ENCODE measurements at places on chromosomes 13 and 19.

DNA sequence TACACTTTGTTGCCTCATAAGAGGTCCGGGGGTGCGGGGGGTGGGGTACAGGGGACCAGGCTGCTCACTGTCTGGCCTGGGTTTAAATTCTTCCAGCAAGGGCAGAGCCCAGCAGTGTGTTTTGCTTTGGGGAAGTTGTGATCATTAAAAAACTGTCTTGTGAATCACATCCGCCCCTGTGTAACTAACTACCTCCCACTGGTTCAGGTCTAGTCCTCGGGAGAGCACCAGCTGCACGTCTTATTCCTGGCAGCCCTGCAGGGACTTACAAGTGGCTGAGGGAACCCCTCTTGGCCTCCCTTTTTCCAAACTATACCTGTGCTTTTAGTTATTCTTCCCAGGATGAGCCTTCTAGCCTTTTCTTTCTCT, 127.5 kb downstream of the SIPA1L3 start:
- DNase-seq = no peak

DNA sequence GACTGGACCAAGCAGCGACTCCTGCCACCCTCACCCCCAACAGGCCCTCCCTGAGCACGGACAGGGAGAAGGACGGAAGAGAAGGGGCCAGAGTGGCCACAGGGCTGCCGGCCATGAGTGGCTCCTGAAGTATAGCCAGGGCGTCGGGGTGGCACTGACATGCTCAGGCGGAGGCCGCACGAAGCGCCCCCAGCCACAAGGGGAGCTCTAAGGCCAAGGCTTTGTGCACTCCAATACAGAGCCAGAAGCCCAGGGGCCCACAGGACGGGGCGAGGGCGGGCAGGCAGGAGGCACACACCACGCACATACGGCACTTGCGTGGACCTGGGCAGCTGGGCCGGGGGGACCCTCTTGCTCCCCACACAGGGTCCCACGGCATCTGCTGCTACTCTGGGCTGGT, 52.0 kb downstream of the KLF2 start:
- DNase-seq = peak; percentile 23

GRCh38 chr19:4974880-4975469, 6.1 kb downstream of the KDM4B start:
- no peak for DNase-seq

- peak; percentile 83 for DNase-seq
Measured at GRCh38 chr13:33347861-33348260, 62.3 kb upstream of the STARD13 start.

GRCh38 chr13:33194820-33195692, 90.5 kb downstream of the STARD13 start:
- DNase-seq = peak; percentile 81

DNA sequence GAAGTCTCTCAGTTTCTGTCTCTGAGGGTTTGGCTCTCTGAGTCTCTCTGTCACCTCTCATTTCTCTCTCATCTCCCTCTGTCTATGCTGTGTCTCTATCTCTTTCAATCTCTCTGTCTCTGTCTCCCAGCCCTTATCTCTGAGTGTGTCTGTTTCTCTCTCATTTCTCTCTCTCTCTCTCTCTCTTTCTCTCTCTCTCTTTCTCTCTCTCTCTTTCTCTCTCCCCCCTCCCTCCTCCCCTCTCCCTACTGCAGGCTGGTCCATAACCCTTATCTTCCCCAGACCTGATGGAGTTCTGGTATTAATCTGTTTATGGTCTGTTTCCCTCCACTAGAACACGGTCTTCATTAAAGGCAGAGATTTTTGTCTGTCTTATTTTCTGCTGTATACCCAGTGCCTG, 1.3 kb upstream of the PVR start:
- no peak for DNase-seq

DNA sequence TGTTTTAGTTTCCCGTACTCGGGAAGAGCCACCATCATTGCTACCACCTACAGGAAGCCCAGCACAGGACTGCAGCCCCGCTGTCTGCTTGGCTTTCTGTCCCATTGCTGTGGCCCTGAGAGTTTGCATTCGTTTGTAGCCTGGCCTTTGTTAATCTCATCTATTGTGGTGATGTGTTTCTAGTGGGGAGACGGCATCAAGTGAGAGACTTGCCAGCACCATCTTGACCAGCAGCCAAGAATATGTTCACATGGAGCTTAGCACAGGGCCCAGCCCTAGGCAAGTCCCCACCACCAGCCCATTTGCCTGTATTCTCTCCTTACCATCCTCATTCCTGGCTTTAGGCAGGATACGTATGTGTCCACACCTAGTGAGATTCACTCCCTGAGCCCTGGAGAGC, 17.3 kb upstream of the OVOL3 start:
- peak; percentile 42 for DNase-seq

- DNase-seq = peak; percentile 7
Measured at GRCh38 chr13:90553159-90553558, 794.3 kb upstream of the MIR17HG start.

DNA sequence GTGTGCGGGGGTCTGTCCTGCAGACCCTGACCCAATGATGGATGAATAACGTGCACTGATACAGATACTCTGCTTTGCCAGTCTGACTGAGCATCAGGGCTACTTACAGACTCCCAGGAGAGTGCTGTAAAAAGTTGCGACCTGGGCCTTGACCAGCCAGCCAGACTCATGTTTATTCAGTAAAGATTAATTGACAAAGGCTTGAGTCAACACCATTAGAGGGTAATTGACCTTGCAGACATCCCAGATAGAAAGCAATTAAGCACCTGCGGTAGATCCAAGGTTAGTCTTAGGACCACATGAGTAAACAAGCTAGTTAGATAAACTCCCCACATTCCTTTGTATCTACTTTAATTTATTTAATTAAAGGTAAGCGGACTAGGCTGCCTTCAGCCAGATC, 10.4 kb downstream of the NUDT19 start:
- peak; percentile 28 for DNase-seq

- peak; percentile 55 for DNase-seq
Measured at GRCh38 chr13:48234566-48235340, 1.7 kb downstream of the ITM2B start.

- no peak for DNase-seq
Measured at GRCh38 chr13:98786023-98786422, 33.6 kb upstream of the SLC15A1 start.

DNA sequence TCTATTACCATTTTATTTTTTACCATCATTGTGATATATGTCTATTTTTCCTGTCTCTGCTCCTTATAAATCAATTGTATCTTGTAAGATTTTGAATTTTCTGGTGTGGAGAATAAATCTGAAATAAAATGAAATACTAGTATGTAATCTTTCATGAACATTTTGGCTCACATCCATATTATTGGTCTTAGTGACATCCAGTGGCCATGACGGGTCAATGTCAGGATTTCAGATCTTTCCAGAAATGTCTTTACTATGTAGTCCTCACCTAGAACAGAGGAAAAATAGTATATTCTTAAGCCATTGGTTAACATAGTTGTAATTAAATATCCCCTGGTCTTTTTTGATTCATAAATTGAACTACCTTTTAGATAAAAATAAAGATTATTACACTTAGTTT, 109.8 kb upstream of the GPC6 start:
- DNase-seq = no peak

DNA sequence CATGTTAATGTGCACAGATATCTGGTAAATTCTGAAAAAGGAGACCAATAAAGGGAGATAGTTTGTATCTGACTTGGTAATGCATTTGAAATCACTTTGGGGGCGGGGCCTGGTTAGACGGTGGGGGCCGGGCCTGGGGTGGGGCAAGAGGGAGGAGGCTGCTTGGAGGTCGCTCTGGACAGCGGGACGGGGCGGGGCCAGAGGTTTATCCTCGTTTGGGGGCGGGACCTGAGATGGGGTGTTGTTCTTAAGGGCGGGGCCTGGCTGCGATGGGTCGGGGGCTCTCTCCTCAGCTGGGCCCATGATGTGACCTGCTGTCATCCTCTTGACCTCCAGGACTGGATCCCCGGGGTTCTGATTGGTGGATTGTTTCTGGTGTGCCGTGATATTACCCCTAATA, 4.9 kb upstream of the ZNF808 start:
- no peak for DNase-seq

DNA sequence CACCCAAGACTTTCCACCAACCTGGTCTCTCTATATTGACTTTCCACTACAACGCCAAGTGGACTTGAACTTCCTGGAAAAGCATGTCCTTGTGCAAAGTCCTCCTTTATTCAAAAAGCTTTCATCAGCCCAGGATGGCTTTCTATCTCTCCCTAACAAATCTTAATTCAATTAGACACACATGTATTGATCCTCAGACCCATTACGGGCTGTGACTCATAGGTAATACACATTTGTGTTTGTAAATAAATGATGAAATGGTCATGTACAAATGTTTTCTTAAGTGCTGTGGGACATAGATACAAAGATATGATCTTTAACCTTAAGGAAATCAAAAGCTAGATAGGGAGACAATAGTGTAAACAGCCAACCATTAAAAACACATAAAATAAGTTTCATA, 1189.7 kb downstream of the EFNB2 start:
- DNase-seq = no peak

DNA sequence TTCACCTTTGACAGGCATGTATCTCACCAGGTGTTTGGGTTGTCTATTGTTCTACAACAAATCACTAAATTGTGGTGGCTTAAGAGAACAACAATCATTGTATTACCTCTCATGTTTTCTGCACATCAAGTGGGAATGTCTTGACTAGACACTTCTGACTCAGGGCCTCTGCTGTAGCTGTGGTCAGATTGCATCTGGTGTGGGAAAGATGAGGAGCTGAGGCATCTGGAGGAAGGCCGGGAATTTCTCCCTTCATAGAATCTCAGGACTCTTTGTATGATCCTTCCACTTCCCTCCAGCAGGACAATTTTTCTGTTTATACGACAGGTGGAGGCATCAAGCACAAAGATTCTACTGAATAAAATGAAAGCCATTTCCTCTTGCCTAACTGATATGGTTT, 511.8 kb upstream of the NBEA start:
- DNase-seq = peak; percentile 21

DNA sequence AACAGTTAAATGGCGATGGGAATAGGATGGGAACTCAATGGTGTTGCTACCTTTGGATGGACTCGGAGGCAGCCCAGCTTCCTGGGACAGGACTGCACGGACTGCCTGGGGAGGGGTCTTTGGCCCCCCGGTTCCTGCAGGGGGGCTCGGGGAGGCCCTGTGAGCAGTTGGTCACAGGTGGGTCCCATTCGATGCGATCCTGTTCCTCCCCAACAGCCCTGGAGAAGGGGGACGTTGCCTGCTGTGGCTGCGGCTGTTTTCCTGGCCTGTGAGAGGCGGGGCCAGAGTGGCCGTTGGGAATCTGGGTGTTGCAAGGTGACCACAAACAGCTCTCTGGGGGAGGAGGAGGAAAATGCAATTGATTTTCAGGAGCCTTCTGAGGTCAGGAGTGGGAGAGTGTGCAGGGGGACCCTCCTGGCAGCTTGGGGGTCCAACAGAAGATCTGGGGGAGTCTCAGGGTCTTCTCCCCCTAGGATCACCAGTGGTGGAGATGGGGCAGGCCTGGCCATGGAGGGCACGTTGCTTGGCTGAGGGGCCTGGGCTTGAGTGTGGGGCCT, 1.9 kb upstream of the PLPPR3 start:
- no peak for DNase-seq

- DNase-seq = no peak
Measured at GRCh38 chr19:28981518-28981917, 231.4 kb downstream of the UQCRFS1 start.

All from astrocyte of the hippocampus (primary cell).